ENCODE measurements at places on chromosomes 3 and 15. TPM values are rescaled to one million over a fixed set of nuclear protein-coding genes. Genes with fewer than 3 reads are reported as not detected.

The KBTBD13 gene
- total RNA-seq, result not detected

The PLS1 gene
- total RNA-seq, result 2.4 TPM

The PROK2 gene
- total RNA-seq, result 7.5 TPM

The AADACL2 gene
- not detected for total RNA-seq

The DPH6 gene
- 15.6 TPM for total RNA-seq

The SLC24A5 gene
- total RNA-seq, result not detected

The CCDC80 gene
- under 0.01 TPM for total RNA-seq

The UPK1B gene
- not detected for total RNA-seq

The LCMT2 gene
- total RNA-seq, result 5.7 TPM

The NR2E3 gene
- not detected for total RNA-seq

The PSMD6 gene
- total RNA-seq, result 63.0 TPM

The HGD gene
- total RNA-seq, result not detected

The NPRL2 gene
- total RNA-seq, result 39.9 TPM

The SMAD3 gene
- 54.7 TPM for total RNA-seq

The TUSC7 gene
- not detected for total RNA-seq

The SLTM gene
- 50.9 TPM for total RNA-seq

The ARPP21 gene
- 0.54 TPM for total RNA-seq

The SPTSSB gene
- total RNA-seq, result under 0.01 TPM

The CCNB2 gene
- total RNA-seq, result 4.8 TPM

The SAMD7 gene
- not detected for total RNA-seq

The SPSB4 gene
- total RNA-seq, result 0.27 TPM

The LACTB gene
- total RNA-seq, result 7.3 TPM

The IGDCC3 gene
- total RNA-seq, result not detected

The ATRIP gene
- total RNA-seq, result 12.9 TPM

The CATSPER2 gene
- total RNA-seq, result 3.2 TPM

The ZBTB20 gene
- total RNA-seq, result 78.4 TPM

The LNP1 gene
- total RNA-seq, result 1.6 TPM

Data from hematopoietic multipotent progenitor cell (in vitro differentiated cells).